ENCODE measurements at places on chromosomes 2 and 18.

GRCh38 chr2:67526283-67526682, 129.2 kb downstream of the ETAA1 start:
- DNase-seq, result no peak

DNA sequence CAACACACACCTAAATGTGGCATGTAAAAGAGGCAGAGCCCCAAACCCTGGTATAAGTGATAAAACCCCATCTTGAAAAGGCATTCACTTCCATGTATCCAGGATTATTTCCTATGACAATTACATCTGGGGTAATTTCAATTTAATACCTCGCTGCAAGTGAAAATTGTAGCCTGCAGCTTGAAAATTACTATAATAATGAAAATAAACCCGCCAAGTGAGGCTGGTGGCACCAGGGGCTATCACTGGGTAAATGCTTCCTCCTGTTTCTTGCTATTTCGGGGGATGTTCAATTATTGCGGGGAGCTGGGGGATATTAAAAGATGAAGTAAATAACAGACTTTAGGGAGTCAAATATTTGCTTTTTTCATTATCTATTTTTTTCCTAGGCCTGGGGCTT, 159.5 kb upstream of the CAPN13 start:
- no peak for DNase-seq

DNA sequence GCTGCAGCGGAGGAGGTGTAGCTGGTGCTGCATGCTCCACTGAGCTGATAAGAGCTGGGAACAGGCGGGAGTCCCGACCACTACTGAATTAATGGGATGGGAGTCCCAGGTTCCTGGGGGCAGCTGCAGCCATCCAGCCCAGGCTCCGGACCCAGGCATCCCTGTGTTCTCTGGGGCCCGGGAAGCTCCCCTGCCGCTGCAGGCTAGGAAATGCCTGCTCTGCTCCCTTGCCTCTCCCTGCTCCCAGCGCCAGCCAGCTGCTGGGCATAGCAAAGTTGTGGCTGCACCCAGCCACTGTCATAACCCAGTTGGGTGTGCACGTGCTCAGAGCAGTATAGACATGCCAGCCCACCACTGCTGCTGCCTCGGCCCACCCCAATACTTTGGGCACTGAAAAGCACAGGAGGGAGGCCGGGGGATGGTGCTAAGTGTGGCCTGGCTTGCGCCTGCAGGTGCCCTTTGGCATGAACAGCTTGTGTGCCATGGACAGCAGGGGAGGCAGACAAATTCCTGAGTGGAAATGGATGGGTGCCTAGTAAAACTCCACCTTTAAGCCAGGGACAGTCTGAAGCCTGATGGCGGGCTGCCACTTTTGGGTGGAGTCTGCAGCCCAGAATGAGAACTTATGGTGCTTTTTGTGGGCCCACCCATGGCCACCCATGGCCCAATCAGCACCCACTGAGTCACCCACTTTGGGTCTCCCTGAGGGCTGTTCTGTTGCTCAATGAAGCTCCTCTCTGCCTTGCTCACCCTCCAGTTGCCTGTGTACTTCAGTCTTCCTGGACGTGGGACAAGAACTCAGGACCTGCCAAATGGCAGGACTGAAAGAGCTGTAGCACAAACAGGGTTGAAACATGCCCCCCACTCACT, 219.3 kb upstream of the TMEFF2 start:
- DNase-seq, result no peak

GRCh38 chr2:151182899-151183809, 78.5 kb downstream of the RBM43 start:
- no peak for DNase-seq

GRCh38 chr18:22467760-22468553, 50.2 kb upstream of the CTAGE1 start:
- DNase-seq, result no peak

DNA sequence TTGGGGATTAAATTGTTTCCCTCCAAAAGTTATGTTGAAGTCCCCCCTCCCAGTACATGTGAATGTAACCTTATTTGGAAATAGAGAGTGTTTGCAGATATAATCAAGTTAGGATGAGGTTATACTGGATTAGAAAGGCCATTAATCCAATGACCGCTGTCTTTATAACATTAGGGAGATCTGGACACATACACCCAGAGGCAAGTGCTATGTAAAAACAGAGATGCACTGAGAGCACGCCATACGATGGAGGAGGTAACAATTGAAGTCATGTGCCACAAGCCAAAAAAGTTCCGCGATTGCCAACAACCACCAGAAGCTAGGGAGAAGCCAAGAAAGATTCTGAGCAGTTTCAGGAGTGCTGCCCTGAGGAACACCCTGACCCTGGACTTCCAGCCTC, 153.3 kb downstream of the RNF144A start:
- no peak for DNase-seq

DNA sequence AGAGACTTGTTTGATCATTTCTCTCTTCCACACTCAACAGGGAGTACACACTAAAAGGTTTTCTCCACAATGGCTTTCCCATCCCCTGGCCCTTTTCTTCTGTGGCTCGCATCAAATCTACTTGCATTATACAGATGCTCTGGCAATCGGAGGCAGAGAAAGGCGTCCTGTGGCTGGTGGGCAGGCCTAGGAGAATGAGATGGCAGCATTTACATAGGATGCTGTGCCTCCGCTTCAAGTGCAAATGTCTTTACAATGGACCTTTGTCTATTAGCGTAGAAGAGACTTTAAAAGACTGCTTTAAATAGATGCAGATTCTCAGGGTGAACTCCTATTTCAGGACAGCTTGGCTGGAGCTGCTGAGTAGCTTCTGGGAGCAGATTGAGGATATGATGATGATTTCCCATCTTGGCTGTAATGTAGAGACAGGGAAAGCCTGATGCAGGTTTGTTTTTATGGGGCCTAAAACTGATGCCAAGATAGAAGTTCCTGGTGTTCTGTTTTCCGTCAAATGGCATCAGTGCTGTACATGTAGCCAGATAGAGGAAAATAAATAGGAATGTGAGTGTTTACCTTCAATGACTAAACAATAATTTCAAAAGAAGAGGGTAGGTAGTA, 423.4 kb downstream of the RND3 start:
- no peak for DNase-seq

Data from NCI-H2081 treated with DMSO at 0.1 percent for 48 hours (cell line).